ENCODE measurements at places on chromosomes 4 and X.

- DNase-seq = no peak
Measured at GRCh38 chrX:71910986-71911730, 513 bp downstream of the NHSL2 start.

DNA sequence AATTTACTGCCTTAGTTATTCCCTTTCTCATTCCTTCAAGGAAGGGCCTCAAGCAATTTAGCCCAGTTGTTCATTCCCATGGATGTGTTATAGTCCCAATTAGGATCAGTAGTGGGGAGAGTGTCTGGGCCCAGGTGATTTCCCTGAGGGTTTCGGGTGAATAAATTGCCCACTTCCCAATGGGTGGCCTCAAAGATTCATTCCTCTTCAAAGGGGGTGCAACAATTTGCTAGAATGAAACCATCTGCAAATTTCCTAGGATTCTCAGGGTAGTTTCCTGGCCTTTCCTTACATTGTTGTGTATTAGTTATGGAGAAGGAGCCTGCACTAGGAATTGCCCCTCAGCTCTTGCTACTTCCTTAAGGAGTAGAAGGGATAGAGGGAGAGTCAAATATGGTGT, 6.3 kb upstream of the AREG start:
- DNase-seq = no peak

DNA sequence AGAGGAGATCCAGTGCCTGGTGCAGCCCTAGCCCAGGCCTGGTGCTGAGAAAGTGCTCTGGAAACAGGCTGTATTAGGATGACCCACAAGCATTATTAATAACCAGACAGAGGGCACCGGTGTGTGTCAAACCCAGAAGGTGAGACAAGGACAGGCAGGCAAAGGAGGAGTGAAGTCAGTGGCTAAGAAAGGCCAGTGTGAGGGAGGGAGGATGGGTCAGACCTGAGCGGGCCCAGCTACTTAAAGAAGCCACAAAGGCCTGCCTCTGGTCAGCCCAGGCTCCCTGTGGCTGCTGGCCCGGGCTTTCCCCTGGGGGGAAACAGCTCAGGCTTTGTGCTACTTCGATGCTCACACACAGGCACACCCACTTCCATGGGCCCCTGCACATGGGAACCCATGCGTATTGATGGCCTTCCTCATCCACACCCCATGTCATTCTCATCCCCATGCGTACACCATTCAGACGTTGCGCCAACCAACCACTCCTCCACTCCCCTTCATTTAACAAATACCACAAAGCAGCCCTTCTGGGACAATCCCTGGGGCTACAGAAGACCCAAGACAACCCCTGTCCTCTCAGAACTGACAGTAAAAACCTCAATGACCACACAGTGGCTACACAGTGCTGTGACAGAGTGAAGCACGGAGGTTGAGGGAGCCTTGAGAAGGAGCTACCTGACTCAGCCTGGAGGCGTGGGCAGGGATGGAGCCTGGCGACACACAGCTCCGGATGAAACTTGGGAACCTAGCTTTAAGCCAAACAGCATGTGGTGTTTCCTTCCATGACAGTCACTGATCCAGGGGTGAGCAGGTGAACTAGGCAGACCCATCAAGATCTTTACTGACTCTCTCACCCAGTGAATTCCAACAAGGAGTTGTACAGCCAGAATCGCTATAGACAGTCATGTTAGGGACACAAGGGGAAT, 24.9 kb upstream of the MTM1 start:
- DNase-seq = no peak

DNA sequence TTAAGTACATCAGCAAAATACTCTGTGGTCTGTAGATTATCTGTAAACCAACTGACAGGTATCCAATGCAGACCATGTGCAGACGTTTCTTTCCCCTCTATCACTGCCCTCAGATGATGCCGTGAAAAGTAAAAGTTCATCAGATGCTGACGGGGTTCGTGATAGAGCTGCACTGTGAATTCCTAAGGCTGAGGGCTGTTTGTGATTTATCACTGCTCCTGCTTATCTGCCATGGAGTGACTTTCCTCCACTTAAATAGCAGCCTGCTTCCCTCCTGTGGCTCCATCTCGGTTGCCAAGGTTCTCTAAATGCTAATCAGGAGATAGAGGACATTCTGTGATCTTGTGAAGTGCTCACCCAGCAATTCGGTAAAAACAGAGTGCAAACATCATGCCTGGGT, 89.3 kb upstream of the SRD5A3 start:
- no peak for DNase-seq

DNA sequence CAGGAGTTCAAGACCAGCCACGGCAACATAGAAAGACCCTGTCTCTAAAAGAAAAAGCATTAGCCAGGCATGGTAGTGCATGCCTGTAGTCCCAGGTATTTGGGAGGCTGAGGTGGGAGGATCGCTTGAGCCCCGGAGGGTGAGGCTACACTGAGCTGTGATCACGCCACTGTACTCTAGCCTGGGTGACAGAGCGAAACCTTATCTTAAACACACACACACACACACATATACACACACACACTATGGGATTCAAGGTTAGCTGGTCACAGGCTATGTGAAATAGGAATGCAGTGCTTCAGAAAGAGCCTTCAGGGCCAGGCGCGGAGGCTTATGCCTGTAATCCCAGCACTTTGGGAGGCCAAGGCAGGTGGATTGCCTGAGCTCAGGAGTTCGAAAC, 23.5 kb downstream of the NLGN3 start:
- no peak for DNase-seq

- DNase-seq = no peak
Measured at GRCh38 chr4:28488021-28488420, 1627.4 kb downstream of the STIM2 start.

DNA sequence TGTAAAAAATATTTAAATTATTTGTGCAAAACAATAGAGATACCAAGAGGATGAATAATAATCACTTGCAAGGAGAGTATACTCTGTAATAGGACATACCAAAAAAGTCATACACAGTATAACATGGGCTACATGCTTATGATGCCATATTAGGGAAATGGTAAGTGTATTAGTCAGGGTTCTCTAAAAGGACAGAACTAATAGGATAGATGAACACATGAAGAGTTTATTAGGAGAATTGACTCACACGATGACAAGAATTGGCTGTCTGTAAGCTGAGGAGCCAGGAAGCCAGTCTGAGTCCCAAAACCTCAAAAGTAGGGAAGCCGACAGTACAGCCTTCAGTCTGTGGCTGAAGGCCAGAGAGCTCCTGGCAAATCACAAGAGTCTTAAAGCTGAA, 151.2 kb downstream of the DTHD1 start:
- DNase-seq = no peak

- DNase-seq = no peak
Measured at GRCh38 chr4:182206916-182207315, 36.3 kb upstream of the TENM3 start.

DNA sequence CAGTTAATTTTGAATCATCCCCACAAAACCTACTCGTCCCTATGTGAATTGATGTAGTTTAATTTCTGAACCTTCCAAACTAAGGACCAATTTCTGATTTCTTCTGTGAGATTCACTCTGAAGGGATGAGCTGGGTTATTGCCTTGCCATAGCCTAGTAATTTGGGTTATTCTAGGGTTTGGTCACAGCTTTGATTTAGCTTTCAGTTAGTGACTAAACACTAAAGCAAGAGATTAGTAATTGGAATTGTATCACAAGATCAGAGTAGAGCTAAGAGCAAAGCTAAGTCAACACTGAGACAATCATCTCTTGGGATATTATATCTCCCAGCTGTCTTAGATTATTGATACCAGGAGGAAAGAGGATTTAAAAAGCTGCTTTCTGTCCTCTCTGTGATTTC, 588.0 kb downstream of the CCSER1 start:
- no peak for DNase-seq

- no peak for DNase-seq
Measured at GRCh38 chr4:85696661-85697060, 221.7 kb downstream of the ARHGAP24 start.

- DNase-seq = no peak
Measured at GRCh38 chrX:125150231-125150630, 169.4 kb upstream of the TEX13C start.

- DNase-seq = no peak
Measured at GRCh38 chr4:721261-722168, 15.9 kb downstream of the PCGF3 start.

DNA sequence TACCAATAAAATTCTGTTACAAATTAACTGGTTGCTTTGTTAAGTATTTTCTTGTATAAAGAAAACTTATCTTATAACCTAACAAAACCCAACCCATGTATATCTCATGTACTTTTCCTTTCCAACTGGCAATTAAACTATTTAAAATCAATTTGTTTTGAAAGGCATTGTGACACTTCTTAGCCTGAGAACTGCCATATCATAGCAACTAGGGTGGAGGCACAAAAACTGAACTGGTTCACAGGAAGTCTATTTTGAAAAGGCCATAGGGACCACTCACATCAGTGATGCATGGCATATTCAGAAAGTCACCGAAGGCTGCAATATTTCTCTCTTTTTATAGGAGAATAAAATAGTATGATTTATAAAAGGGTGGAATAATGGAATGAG, 40.5 kb upstream of the ARSJ start:
- DNase-seq = no peak

DNA sequence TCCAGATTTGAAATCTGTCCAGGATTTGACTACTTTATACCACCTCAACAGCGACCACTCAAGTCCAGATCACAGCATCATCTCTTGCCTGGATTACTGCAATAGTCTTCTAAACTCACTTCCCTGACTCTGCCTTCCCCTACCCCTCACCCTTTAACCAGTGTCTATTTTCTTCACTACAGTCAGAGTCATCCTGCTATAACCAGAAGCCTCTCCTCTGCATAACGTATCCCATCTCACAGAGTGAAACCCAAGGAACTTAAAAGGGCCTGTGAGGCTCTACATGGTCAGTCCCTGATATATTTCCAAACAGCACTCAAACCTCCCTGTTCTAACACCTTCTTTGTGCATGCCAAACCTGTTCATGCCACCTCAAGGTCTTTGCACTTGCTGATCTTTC, 40.7 kb upstream of the SCOC start:
- no peak for DNase-seq

DNA sequence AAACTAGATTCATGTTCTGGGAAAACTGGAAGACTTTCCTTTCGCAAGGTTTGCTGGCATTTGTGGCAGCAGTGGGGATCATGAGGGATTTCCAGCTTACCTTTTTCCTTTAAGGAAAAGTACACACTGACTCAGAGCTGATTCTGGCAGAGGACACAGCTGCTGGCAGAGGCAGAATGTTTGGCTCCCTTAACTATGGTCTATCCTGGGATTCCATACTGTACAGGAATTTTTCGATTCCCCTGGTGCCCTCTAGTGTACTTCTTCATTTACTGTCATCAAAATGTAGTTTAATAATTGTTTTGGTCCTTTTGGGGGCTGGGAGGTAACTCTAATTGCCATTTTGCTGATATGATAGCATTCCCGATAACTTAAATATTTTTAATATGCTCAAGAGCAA, 152.7 kb downstream of the GABRG1 start:
- no peak for DNase-seq

DNA sequence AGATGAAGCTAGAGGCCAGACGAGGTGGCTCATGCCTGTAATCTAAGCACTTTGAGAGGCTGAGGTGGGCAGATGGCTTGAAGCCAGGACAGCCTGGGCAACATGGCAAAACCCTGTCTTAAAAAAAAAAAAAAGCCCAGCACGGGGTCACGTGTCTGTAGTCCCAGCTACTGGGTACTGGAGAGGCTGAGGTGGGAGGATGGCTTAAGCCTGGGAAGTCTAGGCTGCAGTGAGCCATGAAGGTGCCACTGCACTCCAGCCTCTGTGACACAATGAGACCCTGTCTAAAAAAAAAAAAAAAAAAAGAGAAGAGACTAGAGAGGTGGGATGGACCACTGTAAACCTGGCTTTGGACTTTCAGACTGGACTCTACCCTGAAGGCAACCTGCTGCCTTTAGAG, 10.7 kb upstream of the LRBA start:
- DNase-seq = no peak

DNA sequence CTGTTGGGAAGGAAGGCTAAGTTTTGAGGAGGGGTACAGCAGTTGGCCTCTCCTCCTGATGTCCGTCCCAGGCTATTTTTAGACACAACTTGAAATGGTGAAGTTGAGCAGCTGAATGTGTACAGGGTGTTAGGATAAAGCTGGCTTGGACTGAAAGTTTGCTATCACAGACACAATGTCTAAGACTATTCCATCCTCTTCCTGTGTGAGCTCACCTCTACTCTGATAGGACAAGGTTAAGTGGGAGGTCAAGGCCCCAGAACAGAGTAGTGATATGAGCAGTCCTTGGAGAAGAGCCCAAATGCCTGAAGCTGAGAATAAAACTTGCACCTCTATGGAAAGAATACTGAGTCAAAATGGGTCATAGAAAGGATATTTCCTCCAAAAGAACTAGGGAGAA, 4.1 kb downstream of the ATP1B4 start:
- DNase-seq = no peak

GRCh38 chrX:42975906-42976305, 197.9 kb upstream of the PPP1R2C start:
- no peak for DNase-seq

DNA sequence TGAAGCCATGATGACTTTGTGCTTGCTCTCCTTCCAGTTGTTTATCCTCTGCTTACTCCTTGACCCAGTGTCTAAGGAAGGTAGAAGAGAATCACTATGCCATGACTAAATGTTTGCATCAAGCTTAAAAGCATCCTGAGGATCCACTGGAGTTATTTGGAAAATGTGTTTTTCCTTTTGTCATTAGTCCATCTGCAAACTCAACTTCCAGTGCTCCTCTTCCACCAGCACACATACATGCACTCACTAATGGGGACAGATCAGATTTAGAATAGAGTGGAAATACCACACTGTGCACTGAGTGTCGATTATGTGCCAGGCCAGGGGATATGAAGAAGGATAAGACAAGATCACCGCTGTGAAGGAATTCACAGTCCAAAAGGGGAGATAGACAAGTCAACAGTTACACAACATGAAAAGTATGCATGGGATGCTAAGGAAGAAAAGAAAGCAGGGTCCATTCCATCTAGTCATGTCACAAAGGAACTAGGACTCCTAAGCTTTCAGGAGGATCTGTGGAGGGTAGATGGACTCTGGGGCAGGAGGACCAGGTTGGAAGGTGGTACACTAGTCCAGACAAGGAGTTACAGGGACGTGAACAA, 1.9 kb downstream of the OCIAD2 start:
- no peak for DNase-seq

DNA sequence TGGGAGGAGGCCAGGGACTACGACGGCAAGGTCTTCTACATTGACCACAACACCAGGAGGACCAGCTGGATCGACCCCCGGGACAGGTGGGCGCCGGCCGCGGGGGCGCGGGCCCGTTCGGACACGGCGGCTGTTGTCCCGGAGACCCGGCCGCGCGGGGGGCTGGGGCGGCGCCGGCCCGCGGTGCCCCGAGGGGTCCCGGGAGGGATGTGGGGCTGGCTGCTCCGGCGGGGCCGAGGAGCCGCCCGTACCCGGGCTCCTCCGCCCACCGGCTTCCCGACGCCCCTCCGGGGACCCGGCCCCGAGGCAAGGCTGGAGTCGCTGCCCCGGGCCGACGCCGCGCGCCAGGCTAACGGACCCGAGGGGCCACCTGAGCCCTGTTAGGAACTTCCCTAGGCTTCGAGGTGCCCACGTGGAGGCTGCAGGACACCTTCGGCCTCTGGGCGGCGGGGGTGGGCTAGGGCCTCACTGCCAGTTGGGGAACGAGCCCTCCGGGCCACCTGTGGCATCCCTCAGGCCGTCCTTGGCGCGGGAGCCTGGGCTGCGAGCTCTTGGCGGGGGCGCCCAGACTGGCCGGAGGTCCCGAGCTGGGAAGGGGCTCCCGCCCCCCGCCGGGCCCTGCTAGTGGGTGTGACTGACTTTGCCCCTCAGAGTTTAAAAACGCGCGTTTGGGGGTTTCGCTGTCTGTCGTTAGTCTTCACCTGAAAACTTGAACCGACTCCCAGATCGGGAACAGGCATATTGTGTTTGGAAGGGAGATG, 660 bp downstream of the WWC2 start:
- no peak for DNase-seq

- no peak for DNase-seq
Measured at GRCh38 chr4:110961066-110961465, 338.2 kb upstream of the PITX2 start.

Measured in stimulated activated CD8-positive, alpha-beta memory T cell treated with anti-CD3 and anti-CD28 coated beads, Interleukin-15, amount 100 ng/mL, for 1 hour (primary cell).